ENCODE measurements at places on chromosomes 7 and 10.

DNA sequence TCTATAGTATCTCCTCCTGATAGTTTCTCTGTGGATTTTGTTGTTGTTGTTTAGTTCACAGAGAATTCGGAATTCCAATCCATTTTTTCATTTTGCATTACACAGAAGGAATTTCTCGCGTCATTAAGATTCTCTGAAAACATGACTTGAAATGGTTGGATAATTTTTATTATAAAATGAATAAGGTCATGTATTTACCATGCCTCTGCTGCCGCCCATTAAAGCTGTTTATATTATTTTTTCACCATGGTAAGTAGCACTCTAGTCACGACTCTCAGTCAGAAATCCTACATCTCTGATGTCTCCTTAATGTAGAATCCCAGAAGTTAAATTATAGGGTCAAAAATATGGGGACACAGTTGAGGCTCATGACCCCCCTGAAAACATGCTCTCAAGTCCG, 19.1 kb downstream of the SFMBT2 start:
- DNase-seq: no peak

- no peak for DNase-seq
Observed at GRCh38 chr7:34128762-34129161, 223.4 kb downstream of the BMPER start.

DNA sequence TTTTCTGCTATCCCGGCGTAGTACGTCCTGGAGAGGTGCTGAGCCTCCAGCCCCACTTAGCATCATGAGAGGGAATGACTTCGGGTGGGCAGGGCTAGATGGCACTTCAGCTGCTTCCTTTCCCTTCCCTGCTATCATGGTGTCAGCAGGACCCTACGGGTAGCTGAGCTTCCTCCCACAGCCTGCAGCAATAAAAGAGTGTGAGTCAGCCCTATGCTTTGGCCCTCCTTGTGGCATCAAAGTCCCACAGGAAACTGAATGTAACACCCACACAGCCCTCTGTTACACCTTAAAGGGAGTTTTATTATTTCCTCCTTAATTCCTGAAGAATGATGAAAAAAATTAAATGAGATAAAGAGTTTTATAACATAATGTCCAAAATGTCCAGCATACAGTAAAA, 458.1 kb downstream of the RPS24 start:
- peak; percentile 24 for DNase-seq

- DNase-seq: no peak
Observed at GRCh38 chr10:1624240-1624639, 113.1 kb downstream of the ADARB2 start.

DNA sequence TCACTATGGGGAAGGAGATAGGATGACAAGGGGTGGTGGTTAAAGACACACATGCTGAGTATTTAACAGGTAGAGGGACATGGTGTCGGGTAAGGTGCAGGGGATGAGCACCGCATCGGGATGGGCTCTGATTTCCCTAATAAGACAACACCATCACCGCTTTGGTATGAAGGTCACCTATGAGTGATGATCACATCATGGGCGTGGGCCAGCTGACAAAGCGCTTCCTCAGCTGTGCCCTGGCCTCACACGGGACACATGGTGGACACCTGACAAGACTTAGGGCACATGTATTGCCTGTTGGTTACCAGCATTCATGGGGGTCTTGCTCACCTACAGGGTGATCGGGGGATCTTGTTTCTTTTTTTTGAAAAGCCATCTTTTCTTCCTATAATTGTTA, 12.8 kb downstream of the C7orf57 start:
- no peak for DNase-seq

DNA sequence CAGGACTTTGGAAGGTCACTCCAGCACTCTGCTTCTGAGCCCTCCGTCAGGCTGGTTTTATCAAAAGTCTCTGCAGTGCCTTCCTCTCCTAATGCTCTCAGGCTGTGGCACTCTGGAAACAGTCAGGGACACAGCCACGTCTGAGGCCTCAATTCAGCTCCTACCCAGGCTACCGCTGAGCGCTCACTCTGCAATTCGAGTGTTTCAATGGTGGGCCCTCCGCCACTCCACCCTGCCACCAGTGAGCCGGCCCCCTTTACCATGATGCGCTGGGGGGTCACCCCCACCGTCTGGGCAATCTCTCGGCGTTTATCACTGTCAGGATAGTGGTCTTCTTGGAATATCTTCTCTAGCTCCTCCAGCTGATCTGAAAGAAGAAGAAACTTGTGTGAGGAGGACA, 3.5 kb downstream of the NOBOX start:
- no peak for DNase-seq

- DNase-seq: no peak
Observed at GRCh38 chr7:130008941-130009847, 42.0 kb downstream of the ZC3HC1 start.

- no peak for DNase-seq
Observed at GRCh38 chr7:38316733-38317360, 43.4 kb upstream of the TARP start.

- no peak for DNase-seq
Observed at GRCh38 chr10:85597006-85597405, 769.6 kb downstream of the GRID1 start.

GRCh38 chr10:130243015-130243414, 106.8 kb downstream of the GLRX3 start:
- DNase-seq: no peak

- no peak for DNase-seq
Observed at GRCh38 chr10:53597835-53598251, 825.3 kb upstream of the MBL2 start.

- no peak for DNase-seq
Observed at GRCh38 chr7:85535974-85536729, 349.3 kb upstream of the SEMA3D start.

- DNase-seq: no peak
Observed at GRCh38 chr7:57203161-57203791, 71.0 kb upstream of the ZNF479 start.

Measured in activated CD8-positive, alpha-beta T cell treated with anti-CD3 and anti-CD28 coated beads for 36 hours (primary cell).